ENCODE measurements at places on chromosomes 2 and 18.

GRCh38 chr2:25420820-25421237, 79.1 kb upstream of the DNMT3A start:
- DNase-seq, result no peak

DNA sequence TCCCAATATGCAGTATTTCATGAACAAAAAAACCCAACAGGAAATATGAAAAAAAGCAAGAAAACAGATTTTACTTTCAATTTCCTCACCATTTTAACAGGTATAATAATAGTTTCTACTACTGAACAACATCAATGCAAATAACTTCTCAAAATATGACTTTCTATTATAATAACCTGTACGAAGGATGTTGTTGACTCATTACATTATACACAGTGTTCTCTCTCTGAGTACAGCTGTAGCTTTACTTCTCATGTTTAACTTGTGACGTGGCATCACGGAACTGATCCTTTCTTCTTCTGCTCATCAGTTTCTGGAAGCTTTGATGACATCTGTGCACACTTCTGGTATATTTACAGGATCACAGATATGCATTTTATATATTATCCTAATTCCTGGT, 40.0 kb downstream of the FAM228A start:
- no peak for DNase-seq

- no peak for DNase-seq
Measured at GRCh38 chr2:176643646-176644045, 374.4 kb downstream of the MTX2 start.

- DNase-seq, result no peak
Measured at GRCh38 chr2:2639251-2640139, 308.4 kb upstream of the MYT1L start.

- no peak for DNase-seq
Measured at GRCh38 chr2:112973156-112973555, 4.7 kb upstream of the IL36G start.

- no peak for DNase-seq
Measured at GRCh38 chr2:161135951-161136593, 24.2 kb upstream of the TANK start.

DNA sequence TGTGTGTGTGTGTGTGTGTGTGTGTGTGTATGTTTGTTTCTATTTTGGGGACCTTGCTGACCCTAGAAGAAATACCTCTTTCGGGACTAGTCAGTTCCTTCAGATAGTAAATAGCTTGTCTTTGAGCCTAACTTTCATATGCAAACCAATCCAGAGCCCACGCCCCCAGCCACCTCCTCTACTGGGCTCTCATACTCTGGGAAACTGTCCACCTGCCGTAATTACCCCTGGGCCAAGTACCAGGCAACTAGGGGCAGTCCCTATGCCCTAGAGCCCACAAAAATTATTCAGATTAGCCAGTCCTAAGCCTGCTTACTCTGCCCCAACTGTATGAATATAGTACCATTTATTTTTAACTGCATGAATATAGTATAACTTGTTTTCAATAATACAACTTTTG, 970.4 kb downstream of the EPHA4 start:
- DNase-seq, result no peak

DNA sequence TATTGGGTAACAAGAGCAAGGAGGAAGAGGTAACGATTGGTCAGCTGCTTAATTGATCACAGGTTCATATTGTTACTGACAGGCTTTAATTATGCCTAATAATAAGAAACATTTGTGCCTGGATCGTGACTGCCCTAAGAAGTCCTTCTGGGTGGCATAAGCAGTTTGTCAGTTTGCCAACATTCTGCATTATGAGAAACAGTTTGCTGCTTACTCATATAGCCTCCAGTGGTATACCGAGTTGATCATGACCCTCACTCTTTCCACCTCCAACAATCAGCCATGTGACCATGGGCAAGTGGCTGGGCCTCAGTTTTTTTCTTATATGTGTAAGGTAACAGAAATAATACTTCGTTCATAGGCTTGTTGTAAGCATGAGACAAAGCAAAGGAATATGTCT, 96.6 kb upstream of the CABLES1 start:
- DNase-seq, result no peak

GRCh38 chr2:17327649-17328048, 190.6 kb downstream of the RAD51AP2 start:
- DNase-seq, result no peak

- no peak for DNase-seq
Measured at GRCh38 chr18:13486284-13486683, 240.1 kb downstream of the FAM210A start.

GRCh38 chr2:216493334-216493685, 5.3 kb upstream of the RPL37A start:
- DNase-seq, result no peak
